Posterior cingulate gyrus (tissue), 11 donors: ENCODE measurements at places on chromosomes 12 and 14.
A peak's percentile ranks its signal among the peaks of the same experiment; 100 is the strongest.

GRCh38 chr14:90396341-90397339 lies at the start of gene CALM1:
TSS of gene CALM1 (plus strand) at chr14:90397029. CDS start at chr14:90397231, 202 bp downstream.
- DNase-seq: peak; percentile 92

DNA sequence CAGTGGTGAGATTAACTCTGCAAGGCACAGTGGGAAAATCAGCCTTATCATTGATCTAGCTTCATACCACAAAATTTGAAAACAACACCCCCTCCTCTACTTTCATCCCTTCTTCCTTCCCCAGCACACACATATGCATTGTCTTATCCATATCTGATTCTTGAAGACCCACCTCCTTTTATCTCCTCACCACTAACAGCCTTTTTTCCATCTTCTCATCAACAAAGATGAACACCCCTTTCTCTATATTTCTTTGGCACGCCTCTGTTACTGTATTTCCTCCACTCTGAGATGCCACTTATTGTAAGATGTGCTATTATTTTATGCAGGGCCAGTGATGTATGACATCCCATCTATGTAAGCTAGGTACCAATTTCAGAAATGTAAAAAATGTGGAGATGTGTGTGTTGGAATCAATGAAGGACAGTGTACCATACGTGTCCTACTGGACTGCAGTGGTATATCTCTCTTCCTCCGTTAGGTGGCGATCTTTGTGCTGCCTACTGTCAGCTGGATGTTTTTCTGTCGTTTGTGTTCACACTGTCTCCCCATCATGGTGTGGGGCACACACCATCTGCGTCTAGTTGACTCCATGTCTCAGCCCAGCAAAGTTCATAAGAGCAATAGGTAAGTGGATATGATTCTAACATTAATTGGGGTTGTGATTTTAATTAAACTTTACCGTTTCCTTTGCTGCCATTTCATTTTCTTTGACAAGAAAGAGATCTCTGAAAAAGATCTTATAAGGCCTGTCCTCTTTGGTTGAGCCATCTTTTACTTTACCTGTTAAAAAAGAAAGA lies 24.0 kb downstream of the CCDC38 start:
- peak; percentile 12 for DNase-seq

DNA sequence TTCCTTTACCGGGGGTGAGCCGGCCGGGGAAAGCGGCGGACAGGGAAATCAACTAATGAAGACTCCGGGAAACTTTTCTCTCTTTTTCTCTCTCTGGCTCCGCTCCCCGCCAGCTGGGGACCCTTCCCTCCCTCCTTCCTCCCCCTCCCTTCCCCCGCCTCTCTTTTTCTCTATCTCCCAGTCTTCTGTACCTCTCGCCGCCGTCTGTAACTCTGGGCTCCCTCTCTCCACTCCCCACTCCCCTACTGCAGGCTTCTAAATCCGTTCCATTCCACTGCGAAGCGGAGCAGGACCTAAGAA lies 6.9 kb upstream of the HOXC11 start:
- no peak for DNase-seq

- no peak for DNase-seq
Observed at GRCh38 chr12:23380419-23381100, 568.9 kb downstream of the SOX5 start.

DNA sequence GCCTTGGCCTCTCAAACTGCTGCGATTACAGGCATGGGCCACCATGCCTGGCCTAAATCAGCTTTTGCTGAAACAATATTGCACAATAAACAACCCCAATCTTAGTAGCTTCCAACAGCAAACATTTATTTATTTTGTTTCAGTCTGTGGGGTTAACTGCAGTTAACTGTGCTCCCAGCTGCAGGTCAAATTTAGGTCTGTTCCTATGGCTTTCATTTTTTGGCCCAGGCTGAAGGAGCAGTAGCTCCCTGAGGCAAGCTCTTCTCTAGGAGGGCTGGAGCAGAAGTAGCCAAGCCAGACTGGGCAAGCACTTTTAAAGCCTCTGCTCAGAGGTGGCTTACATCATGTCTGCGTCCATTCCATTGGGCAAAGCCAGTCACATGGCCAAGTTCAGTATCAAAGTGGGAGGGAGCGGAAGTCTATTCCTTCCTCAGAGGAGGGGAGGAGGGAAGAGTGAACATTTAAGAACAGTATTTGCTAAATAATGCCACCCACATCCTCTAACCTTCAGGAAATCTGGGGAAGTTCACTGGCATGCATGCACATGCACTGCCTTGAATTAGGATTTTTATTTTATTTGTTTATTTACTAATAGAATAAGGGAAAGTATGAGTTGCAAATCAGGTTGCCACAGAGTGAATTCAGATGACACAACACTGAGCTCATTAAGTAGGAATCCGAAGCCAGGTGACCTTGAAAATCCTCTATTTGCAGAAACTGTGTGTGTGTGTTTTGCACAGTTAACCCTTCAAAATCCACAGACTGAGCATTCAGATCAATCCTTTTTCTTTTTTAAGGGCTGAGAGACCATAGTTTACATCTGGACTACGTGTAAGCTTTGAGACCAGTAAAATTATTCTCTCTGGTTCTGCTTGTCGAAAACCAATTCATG lies 122.0 kb upstream of the SEL1L start:
- DNase-seq: no peak

GRCh38 chr12:52166672-52167071 lies 25.1 kb downstream of the KRT80 start:
- DNase-seq: no peak

DNA sequence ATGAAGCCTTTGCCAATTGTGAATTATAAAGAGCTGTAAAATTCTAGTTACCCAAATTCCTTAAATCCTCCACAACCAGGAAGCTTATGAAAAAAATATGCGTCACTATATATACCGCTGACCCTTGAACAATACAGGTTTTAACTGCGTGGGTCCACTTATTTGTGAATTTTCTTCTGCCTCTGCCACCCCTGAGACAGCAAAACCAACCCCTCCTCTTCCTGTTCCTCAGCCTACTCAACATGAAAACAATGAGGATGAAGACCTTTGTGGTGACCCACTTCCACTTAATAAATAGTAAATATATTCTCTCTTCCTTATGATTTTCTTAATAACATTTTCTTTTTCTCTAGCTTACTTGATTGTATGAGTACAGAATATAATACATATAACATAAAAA lies 42.2 kb downstream of the CMKLR1 start:
- DNase-seq: no peak

DNA sequence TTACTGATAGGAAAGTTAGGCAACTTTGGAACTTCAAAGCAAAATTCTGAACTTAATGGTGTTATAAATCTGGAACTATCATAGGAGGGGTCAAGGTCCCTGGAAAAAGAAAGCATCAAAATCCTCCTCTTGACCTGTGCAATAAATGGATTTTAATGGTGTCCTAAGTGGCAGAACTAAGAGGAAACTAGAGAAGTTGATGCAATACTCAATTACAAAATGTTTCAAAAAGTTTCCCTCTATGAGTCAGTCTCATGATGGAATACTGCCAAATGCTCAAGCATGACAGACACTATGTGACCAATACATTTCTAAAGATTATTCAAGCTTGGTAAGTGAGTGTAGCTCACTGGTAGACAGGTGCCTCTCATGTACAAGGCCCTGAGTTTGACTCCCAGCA lies 47.7 kb upstream of the ERGIC2 start:
- DNase-seq: no peak

DNA sequence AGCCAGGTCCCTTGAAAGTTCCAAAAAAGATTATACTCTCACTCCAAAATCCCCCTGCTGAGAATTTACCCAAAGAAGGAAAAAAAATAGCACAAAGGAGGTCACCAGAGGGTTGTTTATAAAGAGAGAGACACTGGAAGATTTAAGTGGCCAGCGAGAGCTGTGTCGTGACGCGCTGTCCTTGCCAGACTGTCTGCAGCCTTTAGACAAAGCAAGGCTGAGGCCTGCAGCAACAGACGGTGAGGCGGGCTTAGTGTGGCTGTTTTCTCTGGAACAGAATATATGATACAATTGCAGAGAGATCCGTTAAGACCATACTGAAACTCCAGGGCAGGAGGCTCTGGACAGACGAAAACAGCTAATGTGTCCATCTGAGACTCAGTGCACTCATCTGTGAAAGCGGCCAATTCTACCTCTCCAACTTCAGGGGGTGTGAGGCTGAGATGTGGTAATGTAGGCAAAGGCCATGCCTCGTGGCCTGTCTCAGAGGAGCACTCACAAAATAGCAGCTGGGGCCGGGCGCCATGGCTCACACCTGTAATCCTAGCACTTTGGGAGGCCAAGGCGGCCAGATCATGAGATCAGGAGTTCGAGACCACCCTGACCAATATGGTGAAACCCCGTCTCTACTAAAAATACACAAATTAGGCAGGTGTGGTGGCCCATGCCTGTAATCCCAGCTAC lies 36.2 kb downstream of the ANAPC7 start:
- DNase-seq: peak; percentile 60

GRCh38 chr14:92673601-92674150 lies 74.8 kb downstream of the LGMN start:
- DNase-seq: no peak

DNA sequence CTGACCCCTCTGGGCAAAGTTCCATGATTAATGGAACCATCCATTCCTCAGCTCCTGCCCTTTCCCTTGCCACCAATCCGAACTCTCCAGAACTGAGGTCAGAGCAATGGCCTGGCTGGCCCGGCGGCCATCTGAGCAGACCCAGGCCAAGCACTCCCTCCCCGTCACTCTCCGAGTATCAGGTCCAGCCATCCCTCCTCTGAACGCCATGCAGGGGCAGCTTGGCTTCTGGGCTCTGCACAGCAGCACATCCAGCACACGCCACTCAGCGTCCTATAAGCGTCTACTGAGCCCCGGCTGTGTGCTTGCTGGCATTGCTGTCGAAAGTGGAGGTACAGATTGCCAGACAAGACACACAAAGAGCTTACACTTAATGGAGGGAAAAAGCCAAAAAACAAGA lies 34.3 kb upstream of the VWF start:
- no peak for DNase-seq

DNA sequence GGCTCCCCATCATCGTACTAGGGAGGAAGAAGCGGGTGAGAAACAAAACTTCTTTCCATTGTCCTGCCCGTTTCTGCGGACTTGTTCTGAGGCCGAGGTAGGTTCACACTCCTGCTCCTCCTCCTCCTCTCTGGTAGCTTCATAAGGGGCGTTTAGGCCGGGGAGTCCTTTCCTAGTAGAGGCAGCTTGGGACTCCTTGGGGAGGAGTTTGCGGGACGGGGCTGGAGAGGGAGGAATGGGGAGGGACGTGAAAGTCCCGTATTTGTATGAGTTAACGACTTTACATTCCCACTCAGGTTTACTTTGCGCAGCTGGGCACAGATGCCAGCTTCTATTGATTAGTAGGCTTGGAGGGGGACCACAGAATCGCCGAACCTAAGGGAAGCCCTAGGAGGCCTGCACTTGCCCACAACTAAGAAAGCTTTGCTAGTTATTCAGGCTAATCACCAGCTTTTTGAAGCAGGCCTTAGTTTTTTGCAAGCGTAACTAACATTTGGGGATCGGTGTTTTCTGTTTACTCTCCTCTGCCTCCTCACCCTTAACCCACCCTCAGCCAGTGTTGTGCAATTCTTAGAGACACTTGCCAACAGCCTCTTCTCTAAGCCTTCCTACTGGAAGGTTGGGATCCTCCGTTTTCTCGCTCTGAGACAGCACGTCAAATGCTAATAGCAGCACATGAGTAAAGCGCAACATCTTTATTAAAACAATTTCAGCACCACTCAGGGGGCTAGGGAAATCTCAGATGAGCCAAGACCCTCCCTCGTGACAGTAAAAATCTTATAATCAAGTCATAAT lies 499 bp downstream of the RNASE4 start:
- DNase-seq: no peak

- DNase-seq: no peak
Observed at GRCh38 chr14:40386433-40386832, 954.2 kb upstream of the FBXO33 start.

GRCh38 chr12:43213608-43214007 lies 338.4 kb downstream of the ADAMTS20 start:
- DNase-seq: no peak

- DNase-seq: no peak
Observed at GRCh38 chr14:92563765-92564285, 50.2 kb downstream of the RIN3 start.

DNA sequence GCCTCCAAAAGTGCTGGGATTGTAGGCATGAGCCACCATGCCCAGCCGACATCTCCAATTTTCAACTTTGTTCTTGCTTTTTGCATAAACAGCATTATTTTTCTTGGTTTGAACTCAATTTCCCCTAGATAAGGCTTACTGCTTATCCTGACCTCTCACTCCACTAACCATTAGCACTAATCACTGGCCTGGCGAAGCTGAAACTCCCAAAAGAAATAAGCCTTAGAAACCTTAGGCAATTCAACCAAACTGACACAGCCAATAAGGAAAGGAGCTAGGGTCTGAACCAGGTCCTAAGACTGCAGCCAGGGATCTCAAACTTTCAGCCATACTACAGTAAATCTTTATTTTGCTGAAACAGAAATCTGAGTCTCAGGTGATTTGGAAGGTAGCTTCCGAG lies 448.0 kb downstream of the RMST start:
- no peak for DNase-seq

DNA sequence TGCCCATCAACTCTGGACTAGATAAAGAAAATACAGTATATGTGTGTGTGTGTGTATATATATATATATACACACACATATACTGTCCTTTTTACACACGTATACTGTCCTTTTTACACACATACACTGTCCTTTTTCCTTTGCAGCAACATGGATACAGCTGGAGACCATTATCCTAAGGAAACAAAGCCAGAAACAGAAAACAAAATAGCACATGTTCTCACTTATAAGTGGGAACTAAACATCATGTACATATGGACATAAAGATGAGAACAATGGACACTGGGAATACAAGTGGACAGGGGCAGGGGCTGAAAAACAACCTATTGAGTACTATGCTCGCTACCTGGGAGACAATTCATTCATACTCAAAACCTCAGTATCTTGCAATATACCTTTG lies 23.7 kb downstream of the VDR start:
- no peak for DNase-seq
